Epithelial cell of proximal tubule (primary cell): ENCODE measurements at places on chromosomes 5 and 9.

DNA sequence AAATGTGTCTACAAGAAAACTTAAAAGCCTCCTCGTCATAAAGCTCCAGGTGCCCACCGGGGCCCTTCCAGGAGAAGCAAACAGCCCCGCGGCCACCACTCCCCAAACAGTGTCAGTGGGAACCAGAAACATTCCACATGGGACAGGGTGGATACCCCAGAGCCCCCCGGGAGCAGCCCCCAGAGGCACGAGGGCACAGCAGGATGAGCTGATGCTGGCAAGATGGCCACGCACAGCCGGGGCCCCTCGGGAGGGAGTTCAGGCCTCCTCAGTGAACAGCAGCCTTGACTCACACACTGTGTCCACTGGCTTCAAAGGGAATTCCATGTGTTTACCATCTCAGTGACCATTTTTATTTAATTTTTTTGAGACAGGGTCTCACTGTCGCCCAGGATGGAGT, 10.5 kb downstream of the EXD3 start:
- DNase-seq, result no peak

DNA sequence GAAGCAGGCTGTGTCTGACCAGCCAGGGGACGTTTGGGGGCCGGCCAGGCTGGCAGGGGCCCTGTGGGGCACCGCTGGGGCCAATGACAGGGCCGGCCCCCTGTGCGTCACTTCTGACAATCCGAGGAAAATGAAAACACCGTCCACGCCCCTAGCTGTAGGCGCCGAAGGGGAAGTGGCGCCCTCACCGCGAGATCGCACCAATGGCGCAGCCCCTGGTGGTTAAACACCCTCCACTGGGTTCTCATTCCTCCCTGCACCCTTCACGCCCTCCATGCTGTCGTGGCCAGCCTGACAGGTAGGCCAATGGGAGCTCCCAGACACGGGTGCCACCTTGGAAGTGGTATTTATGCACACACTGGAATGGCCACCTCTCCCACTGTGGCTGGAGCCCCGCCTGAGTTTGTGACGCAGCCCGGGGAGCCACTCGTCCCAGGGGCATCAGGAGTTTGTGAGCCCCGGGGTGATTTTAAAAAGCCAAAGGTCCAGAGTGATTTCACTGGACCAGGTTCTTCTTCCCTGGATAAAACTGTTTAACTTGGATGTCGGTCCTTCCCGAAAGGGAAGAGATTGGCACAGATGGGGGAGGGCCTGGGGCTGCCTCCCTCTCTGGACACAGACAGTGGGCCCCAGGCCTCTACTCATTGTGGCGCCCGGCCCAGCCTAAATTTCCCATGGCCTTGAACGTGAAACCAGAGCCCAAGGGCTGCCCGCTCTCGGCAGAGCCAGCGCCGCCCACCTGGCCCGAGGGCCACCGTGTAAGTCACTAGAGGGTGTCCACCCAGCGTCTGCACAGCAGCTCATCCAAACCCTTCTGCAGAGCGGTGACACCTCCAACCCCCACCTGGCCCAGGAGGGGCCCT, 49.7 kb downstream of the NKD2 start:
- no peak for DNase-seq

DNA sequence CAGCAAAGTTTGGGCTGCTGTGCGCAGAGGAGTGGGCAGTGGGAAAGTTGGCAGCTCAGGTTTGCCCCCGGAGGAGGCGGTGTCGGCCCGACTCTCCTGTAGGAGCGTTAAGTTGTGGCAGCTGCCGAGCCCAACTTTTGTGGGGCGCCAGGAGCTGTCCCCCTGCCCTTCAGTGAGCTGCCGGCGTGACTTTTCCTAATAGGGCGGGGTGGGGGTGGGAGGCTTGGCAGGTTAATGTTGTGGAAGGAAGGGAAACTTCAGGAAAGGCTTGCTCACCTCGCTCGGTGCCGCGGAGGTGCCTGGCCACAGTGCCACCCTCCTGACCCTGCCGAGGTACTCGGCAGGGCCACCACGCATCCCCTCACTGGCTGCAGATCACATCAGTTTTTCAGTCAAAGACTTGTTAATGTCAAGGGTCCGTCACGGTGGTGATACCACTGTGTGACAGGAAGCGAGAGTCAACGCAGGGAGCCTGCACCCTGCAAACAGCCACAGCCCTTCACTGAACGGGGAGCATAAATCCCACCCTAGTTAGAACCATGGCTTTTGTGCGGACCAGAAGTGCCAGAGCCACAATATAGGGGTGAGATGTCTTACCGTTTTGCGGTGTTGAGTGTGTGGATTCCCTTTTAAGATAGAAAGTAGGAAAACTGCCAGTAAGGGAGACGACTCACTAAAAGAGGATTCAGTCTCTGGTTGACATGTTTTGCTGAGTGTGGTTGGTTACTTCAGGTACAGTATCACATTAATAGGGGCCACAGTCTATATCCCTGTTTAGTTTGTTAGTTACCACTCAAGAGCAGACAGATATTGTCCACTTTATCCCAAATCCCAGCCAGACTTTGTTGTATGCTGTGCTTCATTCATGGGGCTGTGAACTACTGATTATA, 796 bp downstream of the LNPEP start:
- DNase-seq, result no peak

DNA sequence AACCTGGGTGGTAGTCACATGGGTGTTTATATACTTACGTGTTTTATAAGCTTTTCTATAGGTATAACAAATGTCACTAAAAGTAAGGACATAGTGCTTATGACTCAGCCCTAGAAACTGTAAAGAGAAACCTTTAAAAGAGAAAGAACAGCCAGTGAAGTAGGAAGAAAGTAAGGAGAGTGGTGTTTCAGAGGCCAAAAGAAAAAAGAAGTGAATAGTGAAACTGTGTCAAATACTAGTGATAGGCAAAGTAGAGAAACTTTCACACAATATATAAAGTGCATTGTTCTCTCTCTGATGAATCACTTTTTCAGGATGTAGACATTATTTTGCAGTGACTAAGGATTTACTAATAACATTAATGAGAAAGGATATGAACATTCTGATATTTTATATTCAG, 74.2 kb upstream of the SUSD1 start:
- DNase-seq, result no peak

DNA sequence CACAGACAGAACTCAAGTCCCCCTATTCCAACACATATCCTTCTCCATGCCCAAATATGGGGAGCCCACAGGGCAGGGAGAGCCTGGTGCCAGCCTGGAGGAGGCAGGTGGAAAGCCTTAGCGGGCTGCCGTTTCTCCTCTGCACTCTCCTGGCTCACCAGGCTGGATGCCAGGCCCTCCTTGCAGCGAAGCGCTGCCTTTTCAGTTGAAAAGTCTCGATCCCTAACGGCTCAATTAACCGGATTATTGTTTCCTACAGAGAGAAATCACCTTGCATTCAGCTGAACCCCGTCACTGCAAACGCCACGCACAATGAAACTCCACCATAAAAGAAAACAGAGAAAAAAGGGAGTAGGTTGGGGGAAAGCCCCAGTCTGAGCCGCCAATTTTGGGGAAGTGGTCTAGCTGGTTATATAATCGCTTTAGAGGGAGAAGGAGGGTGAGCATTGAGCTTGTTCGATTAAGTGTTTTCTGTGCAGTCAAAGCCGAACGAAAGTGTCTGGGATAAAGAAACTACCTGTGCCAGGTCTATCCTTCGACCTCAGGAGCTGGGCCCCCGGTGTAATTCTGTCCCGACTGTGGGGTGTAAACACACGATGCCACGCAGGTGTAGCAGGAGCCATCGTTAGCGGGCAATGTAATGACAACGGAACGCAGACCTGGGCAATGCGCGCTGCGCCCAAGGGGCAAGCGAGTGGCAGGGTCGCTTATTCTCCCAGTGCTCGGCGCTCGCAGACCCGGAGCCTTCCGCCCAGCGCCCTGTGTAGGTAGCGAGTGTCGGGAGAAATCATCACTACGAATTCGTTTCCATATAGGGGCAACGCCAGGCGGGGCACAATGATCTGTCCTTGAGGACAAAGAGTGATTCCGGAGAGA, 3.8 kb downstream of the BARHL1 start:
- no peak for DNase-seq
